ENCODE measurements at places on chromosomes 2 and 18.

DNA sequence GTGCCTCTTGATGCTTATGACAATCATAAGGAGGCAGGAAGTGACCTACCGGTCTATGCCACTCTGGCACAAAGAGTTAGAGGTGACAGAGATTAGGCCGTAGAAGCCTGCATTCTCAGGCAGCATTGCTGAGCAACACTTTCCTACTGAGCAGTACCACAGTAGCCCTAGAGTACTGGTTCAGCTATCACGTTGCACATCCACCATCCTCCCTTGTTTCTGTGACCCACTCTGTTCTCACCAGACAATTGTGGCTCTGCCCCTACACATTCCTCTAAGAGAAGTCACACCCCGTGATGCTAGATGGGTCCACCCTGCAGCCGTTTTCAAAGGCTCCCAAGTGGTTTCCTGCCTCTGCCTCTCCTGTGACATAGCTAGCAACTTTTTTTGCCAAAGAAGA is 22.6 kb upstream of the SUCLG1 start:
- DNase-seq = no peak

DNA sequence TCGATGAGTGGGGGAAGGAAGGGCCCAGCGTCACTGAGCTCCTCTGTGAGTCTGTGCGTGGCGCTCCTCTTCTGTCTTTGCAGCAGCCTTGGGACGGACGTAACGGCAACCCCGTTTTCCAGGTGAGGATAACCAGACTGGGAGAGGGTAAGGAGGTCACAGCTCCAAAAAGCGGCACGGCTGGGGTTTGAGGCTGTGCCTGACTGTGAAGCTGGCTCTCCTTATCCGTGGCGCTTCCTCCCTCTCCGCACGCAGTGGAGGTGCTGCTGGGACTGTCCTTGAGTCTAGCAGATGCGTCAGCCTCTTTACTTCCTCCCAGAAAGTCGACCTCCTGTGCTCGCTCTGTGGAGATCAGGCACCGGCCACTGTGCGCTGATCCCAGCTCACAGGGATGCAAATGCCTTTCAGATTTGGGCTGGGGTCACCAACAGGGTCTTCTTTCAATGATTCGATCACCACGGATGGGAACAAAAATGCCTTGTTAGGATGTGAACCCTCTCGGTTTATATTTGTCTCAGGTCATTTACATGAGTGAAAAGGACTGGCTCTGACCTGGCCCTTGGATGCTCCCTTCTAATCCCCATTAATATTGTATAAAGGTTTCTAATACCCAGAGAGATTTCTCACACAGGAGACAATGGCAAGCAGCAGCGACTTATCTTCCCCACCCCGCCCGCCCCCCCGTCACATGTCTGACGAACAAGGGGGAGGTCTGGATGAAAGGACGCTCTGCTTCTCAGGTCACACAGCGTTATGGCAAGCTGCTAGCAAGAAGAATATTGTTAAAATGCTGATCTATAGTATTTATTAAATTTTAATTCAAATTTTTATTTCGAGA is 30.1 kb upstream of the E2F6 start:
- no peak for DNase-seq

DNA sequence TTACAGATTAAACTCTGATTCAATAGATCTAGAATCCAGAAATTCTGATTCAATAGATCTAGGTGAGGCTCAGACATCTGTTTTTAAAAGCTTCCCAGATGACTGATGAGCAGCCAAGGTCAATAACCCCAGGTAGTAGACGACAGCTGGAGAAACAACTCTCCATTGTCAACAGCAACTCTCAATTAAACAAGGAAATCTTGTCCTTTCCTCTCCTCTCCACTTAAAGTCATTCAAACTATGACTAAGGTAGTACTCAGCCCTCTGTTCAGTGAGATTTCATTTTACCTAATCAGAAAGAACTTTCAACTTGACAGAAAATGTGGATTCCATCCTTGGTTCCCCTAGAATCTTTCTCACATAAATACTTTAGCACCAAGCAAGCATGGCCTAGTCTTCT is 94.6 kb upstream of the SCG2 start:
- DNase-seq = no peak

DNA sequence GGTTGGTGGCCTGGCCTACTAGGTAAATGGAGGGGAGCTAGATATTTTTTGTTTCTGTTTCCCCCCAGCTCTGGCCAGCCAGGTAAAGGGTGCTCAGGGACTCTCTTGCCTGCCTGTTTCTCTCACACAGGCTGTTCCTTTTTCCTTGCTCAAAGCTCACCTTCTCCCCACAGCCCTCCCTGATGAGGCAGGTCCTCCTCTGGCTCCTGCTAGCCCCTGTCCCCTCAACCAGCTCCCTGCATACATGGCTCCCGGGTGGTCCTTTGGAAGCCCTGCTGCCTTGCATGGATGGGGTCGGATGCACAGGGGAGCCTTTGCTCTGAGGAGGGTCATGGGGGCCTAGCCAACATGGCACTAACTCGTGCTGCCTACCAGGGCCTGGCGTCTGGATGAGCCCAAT is 27.8 kb downstream of the DYSF start:
- no peak for DNase-seq
